ENCODE measurements at places on chromosomes 11 and 22.
A peak's percentile ranks its signal among the peaks of the same experiment; 100 is the strongest.

GRCh38 chr22:44097263-44098020, 73.3 kb downstream of the PARVB start:
- no peak for DNase-seq

DNA sequence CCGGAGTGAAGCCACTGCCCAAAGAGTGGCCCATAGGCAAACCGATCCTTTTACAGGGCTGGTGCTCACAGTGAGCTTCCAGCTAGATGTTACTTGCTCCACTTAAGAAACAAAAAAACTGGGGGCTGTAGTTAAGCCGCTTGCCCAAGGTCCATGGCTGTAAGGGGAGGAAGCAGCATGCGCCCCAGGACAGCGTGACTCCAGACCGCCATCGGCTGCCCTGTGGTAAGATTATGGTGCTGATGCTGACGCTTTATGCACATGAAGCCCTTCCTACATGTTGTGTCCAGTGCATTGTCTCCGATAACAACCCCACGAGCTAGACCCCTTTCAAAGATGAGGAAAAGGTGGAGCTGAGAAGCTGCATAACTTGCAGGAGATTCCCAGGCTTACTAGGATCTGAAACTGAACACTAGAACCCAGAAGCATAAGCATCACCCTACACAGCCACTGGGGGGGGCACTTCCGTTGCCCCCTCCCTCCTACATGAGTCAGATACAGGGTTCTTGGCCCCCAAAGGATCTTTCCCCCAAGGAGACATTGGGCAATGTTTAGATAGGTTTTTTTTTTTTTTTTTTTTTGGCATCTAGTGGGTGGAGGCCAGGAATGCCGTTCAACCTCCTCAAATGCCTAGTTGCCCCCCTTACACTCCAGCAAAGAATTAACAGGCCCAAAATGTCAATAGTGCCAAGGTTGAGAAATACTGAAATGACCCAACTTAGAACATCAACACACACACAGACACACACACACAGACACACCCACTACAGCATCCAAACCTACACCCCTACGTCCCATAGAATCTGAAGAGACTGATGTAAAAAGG, 53.9 kb downstream of the MN1 start:
- no peak for DNase-seq

DNA sequence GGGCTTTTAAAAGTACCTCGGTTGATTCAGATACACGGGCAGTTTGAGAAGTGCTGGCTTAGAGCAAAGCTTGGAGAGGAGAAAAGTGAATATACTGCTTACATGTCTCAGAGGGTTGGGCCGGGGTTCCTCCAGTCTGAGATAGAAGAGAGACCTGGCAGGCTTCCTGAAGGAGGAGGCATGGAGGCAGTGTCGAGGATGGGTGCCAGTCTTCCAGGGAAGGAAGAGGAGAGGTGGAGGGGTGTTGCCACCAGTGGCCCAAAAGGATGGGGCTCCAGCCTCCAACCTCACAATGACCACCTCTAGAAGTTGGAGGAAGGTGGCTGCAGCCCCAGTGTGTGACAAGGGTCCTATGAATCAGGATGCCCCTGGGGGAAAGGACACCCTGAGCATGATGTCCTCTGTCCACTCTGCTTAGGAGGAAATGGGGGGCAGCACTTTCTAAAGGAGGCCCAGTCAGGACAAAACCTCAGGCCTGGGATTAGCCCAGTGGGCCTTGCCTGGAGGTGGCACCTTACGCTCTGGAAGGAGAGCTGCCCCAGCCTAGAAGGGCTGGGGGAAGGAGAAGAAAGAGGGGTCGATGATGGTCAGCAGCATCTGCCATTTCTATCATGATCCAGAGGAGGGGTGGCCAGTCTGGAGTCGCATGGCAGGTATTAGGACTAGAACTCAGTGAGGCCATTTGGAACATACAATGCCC, 65.2 kb downstream of the CD82 start:
- no peak for DNase-seq

DNA sequence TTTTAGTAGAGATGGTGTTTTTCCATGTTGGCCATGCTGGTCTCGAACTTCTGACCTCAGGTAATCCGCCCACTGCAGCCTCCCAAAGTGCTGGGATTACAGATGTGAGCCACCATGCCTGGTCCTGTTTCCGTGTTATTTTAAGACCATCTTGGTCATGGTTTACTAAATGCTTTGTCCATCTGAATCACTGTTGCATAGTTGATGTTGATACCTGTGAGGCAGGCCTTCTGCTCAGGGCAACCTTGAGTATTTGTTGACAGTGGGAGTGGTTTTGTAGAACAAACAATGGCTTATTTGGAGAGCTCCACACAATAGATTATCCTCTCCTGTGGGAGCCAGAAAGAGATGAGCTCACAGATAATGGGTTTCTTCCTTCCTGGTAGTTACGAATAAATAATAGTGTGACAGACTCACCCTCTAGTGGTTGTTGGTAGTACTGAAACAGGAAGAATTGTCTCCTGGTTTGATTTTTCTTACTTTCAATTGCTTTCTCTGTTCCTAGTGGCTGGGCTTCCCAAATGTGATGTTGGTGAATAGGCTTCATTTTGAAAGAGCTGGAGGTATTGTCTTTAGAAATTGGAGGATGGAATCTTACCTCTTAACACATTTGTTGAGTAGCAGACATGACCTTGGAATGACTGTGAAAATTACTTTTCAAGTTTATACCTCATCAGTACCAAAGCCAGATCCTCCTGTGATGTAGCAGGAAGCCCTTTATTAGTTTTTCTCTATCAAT, 39.0 kb downstream of the CTNND1 start:
- peak; percentile 81 for DNase-seq

DNA sequence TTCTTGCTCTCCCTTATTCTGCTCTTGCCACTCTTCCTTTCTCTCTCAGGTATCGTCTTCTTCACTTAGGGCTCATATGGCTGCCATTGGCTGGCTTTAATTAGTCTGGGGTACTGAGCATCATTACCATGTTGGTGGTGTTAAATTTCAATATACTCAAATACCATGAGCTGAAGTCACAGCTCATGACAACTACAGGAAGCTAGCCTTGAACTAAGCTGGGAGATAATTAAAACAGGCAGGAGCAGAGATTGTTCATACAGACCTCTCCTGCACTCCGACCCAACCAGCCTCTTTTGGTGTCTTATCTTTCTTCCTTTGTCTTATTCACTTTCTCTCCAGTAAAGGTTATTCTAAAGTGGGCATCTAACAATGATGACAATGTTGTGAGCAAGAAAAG, 130.9 kb upstream of the BLID start:
- no peak for DNase-seq

GRCh38 chr22:23904573-23905254, 10.5 kb downstream of the MIF start:
- DNase-seq, result no peak

- DNase-seq, result no peak
Measured at GRCh38 chr11:64415286-64415685, 56.3 kb downstream of the RPS6KA4 start.

DNA sequence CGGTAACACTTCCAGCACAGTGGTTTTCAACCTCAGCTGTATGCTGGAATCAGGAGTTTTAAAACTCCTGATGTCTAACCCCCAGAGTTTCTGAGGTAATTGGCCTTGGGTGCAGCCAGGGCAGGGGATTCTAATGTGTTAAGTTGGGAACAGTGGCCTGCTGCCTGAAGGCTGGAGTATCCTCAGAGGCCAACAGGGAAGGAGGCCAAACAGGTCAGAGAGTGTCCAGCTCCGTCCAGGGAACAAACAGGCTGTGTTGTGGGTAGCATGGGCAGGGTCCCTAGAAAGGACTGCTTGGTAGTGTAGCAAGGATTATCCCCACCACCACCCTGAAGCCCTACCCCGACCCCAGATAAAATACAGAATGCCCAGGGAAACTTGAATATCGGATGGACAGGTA, 10.8 kb upstream of the DAGLA start:
- DNase-seq, result no peak

GRCh38 chr22:45832959-45833580, 143.9 kb downstream of the WNT7B start:
- no peak for DNase-seq

GRCh38 chr11:56845121-56845732, 96.7 kb upstream of the OR9G4 start:
- DNase-seq, result no peak

DNA sequence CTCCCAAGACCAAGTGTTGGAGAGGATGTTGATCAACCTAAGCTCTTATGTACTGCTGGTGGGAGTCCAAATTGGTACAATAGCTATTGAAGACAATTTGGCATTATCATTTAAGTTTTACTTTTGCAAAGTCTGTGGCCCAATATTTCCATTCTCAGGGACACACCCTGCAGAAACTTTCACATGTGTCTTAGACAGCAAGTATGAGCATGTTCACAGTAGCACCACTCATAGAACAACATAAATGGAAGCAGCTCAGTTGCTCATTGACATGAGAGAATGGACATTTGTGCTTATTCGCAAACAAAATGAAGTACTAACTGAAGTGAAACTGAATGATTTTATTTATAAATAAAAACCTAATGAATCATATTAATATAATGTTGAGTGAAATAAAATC, 135.5 kb downstream of the NOX4 start:
- no peak for DNase-seq

DNA sequence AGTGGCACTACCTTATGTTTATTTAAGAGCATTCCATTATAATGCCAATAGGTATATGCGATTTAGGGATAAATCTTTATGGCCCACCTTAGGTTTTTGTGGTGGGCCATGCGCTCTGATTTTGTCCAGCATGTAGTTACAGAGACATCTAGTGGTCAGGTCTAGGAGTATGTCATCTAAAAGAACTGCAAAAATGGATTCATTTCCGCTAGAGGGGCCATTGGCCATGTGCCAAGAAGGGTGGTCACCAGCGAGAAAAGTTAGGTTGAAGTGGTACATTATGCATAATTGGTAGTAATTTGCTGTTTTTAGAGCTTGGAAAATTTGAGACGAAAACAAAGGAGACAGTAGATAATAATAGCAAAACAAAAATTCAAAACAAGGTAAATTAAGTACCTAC, 27.7 kb downstream of the LRRC4C start:
- DNase-seq, result peak; percentile 3

- DNase-seq, result no peak
Measured at GRCh38 chr11:57735619-57736298, 5.5 kb upstream of the SELENOH start.

DNA sequence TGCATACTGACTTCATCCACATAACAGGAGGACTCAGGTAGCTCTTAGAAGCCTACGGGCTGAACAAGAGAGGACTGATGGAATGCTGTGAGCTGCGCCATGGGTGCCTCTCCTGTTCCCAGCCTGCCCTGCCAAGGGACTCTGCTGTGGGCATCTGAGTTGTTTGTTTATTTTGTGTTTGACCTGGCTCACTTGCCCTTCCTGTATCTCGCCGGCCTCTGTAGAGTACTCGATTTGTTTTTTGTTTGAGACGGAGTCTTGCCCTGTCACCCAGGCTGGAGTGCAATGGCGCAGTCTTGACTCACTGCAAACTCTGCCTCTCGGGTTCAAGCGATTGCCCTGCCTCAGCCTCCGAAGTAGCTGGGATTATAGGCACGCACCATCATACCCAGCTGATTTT, 1.8 kb downstream of the TTC38 start:
- DNase-seq, result no peak

DNA sequence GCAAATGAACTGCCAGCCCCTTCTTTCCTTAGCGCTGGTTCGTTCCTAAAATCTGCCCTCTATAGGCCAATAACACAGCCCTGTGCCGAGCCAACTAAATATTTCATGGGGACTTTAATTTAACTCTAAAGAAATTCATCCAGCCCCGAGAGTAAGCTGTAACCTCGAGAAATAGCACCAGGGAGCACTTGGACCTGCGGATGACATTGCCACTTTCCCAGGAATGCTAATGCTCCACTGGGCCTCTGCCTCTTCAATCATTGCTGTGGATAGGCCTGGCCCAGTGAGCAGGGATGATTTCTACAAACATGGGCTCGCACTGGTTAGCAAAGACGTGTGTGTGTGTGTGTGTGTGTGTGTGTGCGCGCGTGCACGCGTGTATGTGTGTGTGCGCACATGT, 95.3 kb upstream of the TBCEL start:
- no peak for DNase-seq

DNA sequence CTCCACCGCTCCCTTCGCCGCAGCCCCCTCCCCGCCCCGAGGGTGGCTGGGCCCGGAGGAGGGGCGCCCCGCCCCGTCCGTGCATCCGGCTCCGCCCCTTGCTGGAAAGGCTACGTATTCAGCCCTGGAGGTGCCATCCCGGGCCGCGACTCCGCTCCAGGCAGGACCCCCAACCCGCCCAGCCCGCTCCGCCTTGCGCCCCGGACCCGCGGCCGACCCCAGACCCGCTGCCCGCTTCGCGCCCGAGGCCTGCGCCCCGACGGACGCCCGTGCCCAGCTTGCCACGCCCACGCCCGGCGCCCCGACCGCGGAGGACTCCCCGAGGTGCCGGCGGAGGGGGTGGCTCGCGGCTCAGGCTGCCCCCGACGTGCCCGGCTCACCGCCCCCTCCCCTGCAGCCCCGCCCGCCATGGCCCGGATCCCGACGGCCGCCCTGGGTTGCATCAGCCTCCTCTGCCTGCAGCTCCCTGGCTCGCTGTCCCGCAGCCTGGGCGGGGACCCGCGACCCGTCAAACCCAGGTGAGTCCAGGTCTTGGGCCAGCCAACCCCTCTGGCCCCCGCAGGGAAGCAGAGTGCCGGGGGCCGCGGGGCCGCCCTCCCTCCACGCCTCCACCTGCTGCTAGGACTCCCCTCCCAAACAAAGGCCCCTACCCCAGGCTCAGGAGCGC, at the start of gene ADM2:
Gene ADM2 (plus strand): TSS at position 104 of the 667 bp plus-strand sequence. CDS start 305 bp downstream, at position 409.
- peak; percentile 66 for DNase-seq

- DNase-seq, result no peak
Measured at GRCh38 chr11:75673977-75674582, 5.2 kb upstream of the MAP6 start.

GRCh38 chr11:118200901-118201680, 23.7 kb downstream of the JAML start:
- DNase-seq, result no peak

DNA sequence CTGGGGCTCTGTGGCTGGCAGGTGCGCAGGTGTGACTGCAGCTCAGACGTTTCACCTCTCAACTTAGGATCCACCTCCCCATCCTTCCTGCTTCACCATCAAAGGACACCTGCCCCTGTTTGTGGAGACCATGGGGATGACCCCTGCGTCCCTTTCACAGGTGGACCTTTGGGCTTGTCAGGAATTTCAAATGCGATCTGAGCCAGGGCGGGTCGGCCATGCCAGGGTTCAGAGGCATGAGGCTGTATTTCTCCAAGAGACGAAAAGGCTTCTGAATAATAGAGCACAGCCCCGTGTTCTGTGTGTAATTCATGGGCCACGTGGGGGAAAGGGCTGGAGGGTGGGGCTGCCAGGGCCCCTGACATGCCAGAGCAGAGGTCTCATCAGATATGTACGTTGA, 668.0 kb downstream of the BRD1 start:
- no peak for DNase-seq

DNA sequence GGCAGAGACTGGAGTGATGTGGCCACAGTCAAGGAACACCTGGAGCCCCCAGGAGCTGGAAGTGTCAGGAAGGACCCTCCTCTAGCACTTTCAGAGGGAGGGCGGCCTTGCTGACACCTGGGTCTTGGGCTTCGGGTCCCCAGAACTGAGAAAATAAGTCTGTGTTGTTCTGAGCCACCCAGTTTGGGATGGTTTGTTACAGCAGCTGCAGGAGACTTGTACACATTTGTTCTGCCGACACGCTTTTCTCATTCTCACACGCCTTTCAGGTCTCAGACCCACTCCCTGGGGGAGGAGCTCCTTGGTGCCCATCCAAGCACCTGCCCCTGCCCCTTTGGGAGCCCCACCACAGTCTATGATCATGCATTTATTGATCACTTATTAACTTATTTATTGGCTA, 47.2 kb upstream of the SMIM38 start:
- no peak for DNase-seq
